LoVo (cell line): ENCODE measurements at places on chromosomes 16 and 17.
A peak's percentile ranks its signal among the peaks of the same experiment; 100 is the strongest.

DNA sequence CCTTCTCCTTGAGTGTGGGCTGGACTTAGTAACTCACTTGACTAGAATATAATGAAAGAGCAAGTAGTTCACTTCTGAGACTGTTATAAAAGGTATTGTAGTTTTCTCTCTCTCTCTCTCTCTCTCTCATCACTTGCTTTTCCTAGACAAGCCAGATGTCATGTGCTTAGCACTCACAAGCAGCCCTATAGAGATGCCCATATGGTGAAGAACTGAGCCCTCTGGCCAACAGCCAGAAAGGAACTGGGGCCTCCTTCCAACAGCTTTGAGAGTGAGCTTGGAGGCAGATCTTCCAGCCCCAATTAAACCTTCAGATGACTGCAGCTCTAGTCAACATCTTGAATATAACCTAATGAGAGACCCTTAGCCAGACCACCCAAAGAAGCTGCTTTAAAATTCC, 440.5 kb downstream of the GRIN2A start:
- DNase-seq, result no peak

- no peak for DNase-seq
Observed at GRCh38 chr17:74467221-74467951, 952 bp downstream of the CD300A start.

GRCh38 chr17:50240851-50241250, 33.4 kb upstream of the TMEM92 start:
- DNase-seq, result no peak

DNA sequence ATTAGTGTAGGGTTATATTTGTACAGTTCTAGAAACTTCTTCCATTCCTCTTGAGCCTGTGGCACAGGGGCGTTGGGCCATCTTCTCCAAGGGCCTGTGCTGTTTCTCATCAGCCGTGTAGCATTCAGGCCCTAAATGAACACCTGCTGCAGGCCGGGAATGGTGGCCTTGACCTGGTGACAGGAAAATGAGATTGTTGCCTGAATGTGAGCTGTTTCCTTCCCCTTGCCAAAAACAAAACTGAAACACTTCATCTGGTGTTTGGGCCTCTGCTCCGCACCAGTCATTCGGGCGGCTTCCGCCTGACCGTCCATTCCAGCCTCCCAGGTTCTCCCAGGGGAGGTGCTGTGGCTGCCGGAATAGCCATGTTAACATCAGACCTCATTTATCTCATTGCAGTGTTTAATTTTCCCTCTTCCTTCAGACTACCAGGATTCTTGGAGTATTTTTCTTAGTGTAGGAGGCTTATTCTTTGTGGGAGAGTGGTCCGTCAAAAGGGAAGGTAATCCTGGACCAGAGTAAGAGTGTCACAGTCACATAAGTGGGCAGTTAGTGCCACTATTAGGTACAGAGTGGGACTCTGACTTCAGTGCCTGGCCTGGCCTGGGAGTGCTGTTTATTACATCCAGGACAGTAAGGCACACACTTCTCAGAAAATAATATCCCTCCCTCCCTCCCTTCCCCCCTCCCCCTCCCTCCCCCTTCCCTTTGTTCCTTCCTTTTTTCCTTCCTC, 61.9 kb downstream of the WWP2 start:
- no peak for DNase-seq

DNA sequence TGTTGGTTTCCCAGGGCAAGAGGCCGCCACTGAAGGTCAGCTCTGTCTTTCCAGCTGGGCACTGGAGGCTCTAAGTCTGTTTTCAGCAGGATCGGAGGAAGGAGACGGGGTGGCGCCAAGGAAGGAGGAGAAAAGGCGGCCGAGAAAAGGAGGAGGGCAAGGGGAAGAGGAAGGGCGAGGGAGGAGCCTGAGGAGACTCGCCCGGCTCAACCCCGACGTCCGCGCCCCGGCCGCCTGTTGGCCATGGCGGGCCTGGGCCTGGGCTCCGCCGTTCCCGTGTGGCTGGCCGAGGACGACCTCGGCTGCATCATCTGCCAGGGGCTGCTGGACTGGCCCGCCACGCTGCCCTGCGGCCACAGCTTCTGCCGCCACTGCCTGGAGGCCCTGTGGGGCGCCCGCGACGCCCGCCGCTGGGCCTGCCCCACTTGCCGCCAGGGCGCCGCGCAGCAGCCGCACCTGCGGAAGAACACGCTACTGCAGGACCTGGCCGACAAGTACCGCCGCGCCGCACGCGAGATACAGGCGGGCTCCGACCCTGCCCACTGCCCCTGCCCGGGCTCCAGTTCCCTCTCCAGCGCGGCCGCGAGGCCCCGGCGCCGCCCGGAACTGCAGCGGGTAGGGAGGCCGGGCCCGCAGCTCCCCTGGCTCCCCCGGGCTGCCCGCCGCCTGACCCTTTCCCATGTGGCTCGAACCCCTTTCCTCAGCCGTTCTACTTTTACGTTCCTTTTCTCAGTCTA, at the start of gene RNF135:
RNF135 (plus strand) TSS at position 209 of the 737 bp plus-strand sequence; CDS start at position 244, 35 bp downstream.
- peak; percentile 91 for DNase-seq

DNA sequence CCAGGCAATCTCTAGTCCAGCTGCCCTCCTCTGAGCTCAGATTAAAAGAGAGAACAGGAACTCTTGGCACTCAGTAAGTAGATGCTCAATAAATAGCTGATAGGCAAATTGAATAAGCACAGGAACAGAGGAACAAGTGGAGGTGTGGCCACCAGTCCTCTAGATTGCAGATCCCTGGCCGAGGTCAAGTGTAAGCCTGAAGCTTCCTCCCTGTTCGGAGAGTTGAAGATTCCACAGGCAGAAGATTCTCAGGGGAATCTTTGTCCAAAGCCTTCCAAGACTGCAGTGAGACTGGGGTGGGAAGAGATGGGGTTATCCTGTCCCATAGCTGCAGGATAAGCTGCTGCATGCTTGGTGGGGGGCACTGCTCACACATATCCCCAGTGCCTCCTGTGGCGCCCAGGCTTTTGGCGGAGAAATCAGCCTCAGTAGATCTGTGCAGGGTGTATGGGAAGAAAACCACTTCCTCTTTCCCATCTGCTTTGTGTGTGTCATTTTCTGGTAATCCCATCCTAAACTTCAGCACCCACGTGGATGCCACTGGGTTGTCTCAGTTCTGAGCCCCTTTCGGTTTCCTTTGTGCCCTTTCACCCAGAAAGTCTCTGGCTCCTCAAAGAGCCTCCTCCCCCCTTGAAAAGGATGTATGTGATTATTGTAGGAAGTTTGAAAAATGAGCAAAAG, 12.1 kb downstream of the CD300A start:
- no peak for DNase-seq

DNA sequence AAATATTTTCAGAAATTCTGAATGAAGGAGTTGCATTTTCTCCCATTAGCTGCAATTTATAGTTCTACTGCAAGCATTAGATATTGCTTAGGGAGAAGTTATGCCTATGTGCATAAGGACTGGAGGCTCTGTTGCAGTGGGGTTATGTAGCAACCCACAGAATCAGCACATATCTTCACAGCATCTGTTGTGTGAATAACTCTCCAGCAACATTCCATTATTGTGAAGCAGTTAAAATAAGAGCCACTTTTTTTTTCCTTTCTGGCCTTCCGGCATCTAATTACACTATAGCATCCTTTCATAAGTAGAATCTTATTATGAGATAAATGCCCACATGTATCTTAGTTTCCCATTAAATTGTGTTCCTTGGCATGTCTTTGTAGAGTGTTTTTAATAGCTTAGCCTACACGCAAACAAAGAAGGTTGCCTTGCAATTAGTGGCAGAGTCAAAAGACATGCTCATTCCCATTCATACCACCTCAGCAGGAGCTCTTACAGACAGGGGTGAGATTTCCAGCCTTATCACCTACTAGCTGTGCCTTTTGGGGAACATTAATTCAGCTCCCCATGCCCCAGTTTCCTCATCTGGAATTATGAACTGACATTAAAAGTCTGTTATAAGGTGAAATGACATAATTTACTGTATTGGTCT, 596.0 kb upstream of the GOT2 start:
- DNase-seq, result no peak

GRCh38 chr16:68283801-68284598, 19.7 kb downstream of the SLC7A6 start:
- no peak for DNase-seq

- peak; percentile 87 for DNase-seq
Observed at GRCh38 chr17:61409301-61410112, 9.9 kb downstream of the TBX2 start.

- DNase-seq, result no peak
Observed at GRCh38 chr17:49815761-49816281, 27.3 kb downstream of the KAT7 start.

DNA sequence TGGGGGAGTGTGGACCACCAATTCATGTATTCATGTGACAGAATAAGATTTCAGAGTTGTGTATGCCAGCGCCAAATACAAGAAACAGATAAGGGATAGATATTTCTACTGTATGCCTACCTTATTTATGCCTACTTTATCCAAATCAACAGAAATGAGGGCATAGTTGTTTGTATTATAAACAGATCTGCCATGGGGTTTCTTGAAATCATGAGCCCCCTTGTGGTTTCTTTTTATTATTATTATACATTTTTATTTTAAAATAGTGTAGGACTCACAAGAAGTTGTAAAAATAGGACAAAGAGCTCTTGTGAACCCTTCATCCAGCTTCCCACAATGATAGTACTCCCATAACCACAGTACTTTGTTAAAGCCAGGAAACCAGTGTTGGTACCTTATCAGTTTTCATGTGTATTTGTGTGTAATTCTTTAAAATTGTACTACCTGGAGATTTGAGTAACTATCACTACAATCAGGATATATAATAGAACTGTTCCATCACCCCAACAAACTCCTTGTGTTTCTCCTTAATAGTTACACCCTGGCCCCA, 229.4 kb downstream of the CCDC182 start:
- DNase-seq, result no peak

GRCh38 chr17:60155815-60156214, 6.0 kb downstream of the CA4 start:
- no peak for DNase-seq

DNA sequence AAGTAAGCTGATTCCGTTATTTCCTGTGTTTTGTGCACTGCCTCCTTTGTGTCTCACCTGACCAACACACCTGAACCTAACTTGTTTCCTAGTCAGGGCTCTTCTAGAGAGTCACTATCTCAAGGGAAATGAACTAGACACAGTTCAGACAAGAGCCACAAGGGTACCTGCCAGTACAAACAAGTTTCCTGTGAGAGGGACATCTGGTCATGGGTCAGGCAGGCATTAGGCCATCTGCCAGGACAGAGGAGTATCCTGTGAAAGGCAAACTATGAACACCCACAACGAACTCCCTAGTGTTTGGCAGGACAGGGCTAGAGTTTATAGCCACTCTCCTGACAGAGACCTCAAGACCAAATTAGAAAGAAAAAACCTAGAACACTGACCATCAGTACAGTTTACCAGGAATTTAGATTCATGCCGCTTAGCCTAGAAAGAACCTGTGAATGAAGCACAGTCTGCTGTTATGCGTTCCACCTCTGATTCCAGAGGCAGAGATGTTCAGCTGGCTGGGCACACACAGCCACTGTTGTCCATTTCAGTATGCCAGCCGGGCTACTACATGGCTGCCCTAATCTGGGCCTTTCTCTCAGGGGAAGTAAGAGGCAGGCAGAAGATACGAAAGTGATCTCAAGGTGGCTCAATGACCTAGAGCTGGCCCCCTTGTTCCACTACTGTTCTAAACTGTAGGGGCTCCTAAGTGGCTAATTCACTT, 20.7 kb upstream of the GLG1 start:
- DNase-seq, result no peak

DNA sequence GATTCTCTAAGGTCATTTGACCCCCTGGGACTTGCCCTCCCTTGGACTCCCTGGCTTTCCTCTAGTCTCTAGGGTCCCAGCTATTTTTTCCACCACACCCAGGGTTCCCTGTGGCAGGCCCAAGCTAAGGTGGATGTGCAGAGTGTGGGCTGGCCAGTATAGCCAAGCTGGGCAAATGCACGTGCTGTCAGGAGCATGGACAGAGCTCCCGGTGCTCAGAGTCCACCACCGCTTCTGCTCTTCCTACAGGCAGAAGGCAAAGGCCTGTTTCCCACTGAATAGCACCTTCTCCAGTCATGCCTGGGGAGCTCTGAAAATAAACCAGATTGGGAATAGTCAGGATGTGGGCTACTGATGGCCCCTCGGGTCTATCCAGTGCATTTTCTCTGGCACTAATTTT, 53.3 kb downstream of the GNAO1 start:
- DNase-seq, result no peak

GRCh38 chr17:47687748-47688147, 6.2 kb upstream of the TBKBP1 start:
- DNase-seq, result no peak

- no peak for DNase-seq
Observed at GRCh38 chr17:68762911-68763310, 161.7 kb upstream of the FAM20A start.

DNA sequence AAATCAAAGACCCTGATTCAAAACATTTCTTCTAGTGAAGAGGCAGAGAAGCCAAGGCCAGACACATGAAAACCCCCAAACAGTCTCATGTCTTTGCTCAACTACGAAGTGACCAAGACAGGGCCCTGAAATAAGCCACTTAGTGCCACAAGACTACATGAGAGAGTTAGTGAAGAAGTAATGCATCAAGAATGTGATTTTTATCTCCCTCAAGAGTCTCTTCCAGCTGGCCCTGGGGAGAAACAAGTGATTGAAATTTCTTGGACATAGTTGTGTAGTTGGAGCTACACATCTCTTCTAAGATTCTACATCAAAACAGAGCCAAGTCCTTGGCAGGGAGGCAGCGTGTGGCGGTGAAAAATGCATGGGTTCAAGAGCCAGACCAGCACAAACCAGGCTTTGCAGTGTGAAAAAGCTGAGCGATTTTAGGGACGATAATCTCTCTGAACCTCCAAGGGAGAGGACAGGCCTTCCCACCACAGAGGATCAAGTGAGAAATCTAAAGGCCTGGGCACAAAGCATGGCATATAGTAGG, 30.6 kb downstream of the LYRM1 start:
- DNase-seq, result no peak

GRCh38 chr17:9266031-9266680, 244.8 kb downstream of the NTN1 start:
- DNase-seq, result no peak

DNA sequence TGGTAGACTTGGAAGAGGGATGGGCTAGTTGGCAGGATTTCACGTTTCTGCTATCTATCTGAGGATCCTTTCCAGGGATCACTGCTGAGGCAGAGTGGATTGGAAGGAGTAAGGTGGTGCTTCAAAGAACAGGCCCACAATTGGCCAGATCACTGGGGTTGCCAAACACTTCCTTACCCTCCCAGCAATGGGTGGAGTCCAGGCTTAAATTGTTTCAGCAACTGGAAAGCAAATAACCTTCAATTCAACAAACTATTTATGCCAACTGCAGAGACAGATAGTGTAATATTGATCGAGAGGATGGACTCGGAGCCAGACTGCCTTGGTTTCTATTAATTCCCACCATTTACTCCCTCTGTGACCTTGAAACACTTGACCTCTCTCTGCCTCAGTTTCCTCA, 2.1 kb downstream of the ARRB2 start:
- DNase-seq, result no peak

- DNase-seq, result no peak
Observed at GRCh38 chr17:8366231-8366630, 10.3 kb downstream of the KRABD2 start.
